ENCODE measurements at places on chromosomes 16 and 17.
A peak's percentile ranks its signal among the peaks of the same experiment; 100 is the strongest.

- DNase-seq: no peak
Measured at GRCh38 chr17:73151916-73152632, 12.7 kb upstream of the SSTR2 start.

DNA sequence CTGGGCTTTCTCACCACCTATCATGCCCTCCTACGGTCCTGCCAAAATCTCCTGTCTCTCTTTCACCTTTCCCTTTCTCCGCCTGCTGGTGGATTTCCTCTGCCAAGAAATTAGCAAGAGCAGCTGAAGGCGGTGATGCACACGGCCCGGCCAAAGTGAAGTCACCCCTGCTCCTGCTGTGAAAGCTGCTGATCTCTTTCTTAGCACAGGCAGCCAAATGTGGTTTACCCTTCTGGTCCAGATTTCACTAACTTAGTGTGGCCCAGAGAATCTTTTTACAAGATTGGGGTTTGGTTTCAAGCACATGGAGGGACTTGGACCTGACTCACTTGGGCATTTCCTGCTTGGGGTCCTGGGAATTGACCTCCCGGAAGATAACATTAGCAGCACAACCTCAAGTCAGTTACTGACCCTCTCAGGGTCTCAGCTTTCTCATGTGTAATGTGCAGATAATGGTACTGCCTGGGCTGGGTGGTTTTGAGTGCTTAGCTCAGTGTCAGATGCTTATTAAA lies 155.7 kb downstream of the SOCS1 start:
- no peak for DNase-seq

- DNase-seq: no peak
Measured at GRCh38 chr17:797236-797840, 15.2 kb downstream of the MRM3 start.

GRCh38 chr17:81866440-81867169 lies 4.5 kb downstream of the ARHGDIA start:
- no peak for DNase-seq

DNA sequence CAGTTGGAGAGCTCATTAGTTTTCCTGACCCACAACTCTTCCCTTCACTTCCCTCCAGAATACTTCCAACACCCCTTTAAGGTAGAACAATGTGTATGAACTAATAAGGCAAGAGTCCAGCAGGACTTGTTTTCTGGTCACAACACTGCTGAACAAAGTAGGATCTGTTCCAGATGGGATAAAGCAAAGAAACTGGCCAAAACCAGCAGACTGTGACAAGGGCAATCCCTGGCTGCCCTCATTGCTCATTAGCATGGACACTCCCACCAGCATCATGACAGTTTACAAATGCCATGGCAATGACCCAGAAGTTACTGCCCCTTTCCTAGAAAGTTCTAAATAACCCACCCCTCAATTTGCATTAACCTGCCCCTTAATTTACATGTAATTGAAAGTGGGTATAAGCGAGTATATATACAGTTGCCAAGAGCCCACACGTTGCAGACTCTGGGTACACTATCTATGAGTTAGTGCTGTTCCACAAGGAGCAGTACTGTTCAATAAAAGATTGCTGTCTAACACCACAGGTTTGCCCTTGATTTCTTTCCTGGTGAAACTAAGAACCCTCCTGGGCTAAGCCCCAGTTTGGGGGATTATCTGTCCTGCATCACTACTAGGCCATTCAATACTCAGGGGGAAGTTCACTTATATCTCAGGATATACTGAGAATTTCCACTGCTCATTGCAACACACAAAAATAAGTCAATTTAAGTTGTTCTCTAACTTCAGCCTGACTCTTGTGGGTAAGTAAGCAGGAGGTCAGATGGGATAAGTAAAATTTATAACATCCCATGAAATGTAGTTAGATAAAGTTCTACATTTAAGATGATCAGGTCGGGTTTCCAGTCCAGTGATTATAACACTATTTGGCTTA lies 82.3 kb downstream of the SSH2 start:
- DNase-seq: no peak

- DNase-seq: no peak
Measured at GRCh38 chr16:25141648-25142047, 30.1 kb downstream of the LCMT1 start.

DNA sequence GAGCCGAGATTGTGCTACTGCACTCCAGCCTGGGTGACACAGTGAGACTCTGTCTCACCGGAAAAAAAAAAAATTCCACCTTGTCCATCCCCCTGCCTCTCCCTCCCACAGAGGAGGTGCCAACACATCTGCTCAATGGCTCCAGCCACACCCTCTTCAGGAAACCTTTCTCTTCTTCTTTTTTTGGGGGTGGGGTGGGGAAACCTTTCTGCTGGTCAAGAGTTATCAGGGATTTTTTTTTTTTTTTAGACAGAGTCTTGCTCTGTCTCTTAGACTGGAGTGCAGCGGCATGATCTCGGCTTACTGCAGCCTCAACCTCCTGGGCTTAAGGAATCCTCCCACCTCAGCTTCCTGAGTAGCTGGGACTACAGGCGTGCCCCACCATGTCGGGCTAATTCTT lies 18.7 kb downstream of the TNS4 start:
- no peak for DNase-seq

- DNase-seq: no peak
Measured at GRCh38 chr16:76235025-76235424, 42.2 kb upstream of the CNTNAP4 start.

GRCh38 chr16:30957456-30958174 lies at the start of gene SETD1A:
Gene SETD1A, plus strand, starts transcription at chr16:30957754. Its CDS starts 978 bp downstream, at chr16:30958732.
- peak; percentile 92 for DNase-seq

- no peak for DNase-seq
Measured at GRCh38 chr17:73539166-73539565, 105.1 kb downstream of the SDK2 start.

DNA sequence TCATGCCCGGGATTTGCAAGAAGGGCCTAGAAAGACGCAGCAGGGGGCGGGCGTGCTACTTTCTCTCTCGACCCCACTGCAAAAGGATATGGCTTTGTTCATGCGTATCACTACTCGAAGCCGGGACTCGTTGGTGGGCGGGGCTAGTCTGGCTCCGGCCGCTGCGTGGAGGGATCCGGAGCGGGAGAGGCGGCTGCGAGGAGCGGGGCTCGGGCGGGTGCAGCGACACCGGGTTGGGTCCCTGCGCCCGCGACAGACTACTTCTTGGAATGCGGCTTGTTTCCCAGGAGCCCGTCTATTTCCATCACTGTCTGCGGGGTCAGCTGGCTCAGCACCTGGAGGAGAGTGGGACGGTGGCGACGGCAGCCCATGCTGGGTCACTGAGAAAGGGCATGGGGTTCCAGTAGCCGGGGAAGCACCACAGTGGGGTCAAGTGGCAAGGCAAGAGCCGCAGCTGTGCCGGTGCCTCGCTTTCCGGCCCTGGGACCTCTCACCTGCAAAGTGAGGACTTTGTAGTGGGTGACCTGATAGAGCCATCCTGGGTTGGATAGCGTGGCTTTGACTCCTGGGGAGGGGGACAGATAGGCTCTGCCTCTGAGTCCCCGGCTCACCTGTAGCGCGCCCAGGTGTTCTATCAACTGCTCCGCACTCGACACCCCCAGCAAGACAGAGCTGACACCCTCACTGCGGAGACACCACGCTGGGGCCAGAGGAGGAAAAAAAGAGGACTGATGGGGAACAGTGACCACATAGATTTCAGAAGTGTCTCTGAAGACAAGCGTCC lies 6.6 kb downstream of the KCNAB3 start:
- DNase-seq: peak; percentile 84

- DNase-seq: no peak
Measured at GRCh38 chr17:50052241-50052796, 3.6 kb upstream of the ITGA3 start.
